ENCODE measurements at places on chromosomes 5 and 9. TPM values are rescaled to one million over a fixed set of nuclear protein-coding genes. Genes with fewer than 3 reads are reported as not detected.

Gene ANKRD31
- 0.51 TPM for polyA plus RNA-seq

Gene SCAMP1
- polyA plus RNA-seq: 105 TPM

Gene GLRA1
- 8.5 TPM for polyA plus RNA-seq

Gene TRIM36
- polyA plus RNA-seq: 41.2 TPM

Gene CCDC152
- 9.5 TPM for polyA plus RNA-seq

Gene TAF1L
- not detected for polyA plus RNA-seq

Gene HAVCR2
- polyA plus RNA-seq: 8.5 TPM

Gene INSL4
- polyA plus RNA-seq: not detected

Gene ECSCR
- polyA plus RNA-seq: 20.2 TPM

Gene PCDHGC5
- polyA plus RNA-seq: 5.4 TPM

Gene GRIN3A
- polyA plus RNA-seq: 22.4 TPM

Gene DMAC1
- 62.7 TPM for polyA plus RNA-seq

Gene GZMA
- polyA plus RNA-seq: not detected

Gene ZBTB5
- polyA plus RNA-seq: 19.7 TPM

Gene TYRP1
- polyA plus RNA-seq: 2.6 TPM
